Colonic mucosa (tissue), 4 donors: ENCODE measurements at places on chromosomes 2 and 18.
A peak's percentile ranks its signal among the peaks of the same experiment; 100 is the strongest.

DNA sequence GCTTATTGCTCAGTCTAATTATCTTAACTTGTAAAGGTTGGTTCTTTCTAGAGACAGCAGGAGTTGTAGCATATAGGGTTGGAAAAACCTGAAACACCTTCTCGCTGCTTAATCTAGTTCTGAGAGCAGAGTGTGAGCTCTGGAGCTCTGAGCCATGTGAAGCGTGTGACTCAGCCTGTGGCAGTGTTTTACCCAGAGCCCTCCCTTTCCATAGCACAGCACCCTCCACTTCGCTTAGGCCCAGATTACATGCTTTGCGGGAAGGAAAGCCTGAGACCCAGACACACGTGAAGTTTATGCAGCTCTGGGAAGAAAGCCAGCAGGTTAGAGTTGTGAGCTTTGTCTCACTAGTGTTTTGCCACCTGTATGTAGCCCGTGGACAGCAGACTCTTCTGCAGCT is 74.5 kb downstream of the INPP4A start:
- DNase-seq = no peak

DNA sequence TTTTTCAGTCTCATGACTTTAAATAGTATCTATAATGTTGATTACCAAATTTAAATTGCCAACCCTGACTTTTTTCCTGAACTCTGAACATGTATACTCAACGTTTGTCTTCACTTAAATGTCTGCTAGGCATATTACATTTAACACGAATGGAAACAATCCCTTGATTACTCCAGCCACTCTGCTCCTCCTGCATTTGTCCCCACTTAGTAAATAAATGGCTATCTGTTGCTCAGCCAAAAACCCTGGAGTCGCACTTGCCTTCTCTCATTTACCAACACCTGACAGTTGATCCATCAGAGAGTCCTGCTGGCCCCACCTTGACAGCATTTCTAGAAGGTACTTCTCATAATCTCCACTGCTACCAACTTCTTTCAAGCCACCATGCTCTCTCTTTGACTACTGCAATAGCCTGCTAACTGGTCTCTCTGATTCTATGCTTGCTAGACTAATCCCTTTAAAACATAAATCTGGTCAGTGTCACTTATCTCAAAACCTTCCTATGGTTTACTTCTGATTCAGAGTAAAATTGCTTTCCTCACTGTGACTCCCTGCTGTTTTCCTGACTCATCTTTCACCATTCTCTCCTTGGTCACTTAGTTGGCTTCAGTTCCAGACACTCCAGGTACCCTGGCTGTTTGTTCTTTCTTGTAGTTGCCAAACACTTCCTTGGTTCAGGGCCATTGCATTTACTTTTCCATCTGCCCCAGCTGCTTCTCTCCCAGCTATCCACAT is 31.9 kb downstream of the SPAG16 start:
- no peak for DNase-seq

DNA sequence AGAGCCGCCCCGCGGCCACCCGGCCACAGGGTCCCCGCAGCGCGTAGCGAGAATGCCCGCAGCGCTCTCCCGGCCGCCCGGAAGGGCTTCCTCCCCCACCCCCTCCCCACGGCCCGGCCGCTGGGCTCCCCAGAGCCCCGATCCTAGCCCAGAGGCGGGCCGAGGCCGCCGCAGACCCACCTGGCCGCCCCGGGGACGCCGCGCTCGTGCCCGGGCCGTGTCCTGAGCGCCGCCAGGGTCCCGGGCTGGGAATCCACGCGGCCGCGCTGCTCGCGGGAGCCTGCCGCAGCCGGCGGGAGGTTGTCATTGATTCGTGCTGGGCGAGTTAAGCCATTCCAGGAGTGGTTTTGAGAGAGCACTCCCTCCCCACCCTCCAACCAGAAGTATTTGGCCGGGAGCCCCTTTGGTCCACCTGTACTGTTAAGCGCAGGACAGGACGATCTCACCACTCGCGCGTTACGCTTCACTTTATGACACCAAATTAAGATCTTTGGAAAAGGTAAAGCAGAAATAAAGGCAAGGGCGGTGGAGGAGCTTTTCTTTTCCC is 206.4 kb upstream of the SMAD2 start:
- peak; percentile 68 for DNase-seq

GRCh38 chr18:31700990-31701389 is 16.6 kb upstream of the B4GALT6 start:
- no peak for DNase-seq
